ENCODE measurements at places on chromosomes 5 and 9.

GRCh38 chr5:14410394-14411201 lies 171.0 kb upstream of the OTULINL start:
- DNase-seq, result no peak

DNA sequence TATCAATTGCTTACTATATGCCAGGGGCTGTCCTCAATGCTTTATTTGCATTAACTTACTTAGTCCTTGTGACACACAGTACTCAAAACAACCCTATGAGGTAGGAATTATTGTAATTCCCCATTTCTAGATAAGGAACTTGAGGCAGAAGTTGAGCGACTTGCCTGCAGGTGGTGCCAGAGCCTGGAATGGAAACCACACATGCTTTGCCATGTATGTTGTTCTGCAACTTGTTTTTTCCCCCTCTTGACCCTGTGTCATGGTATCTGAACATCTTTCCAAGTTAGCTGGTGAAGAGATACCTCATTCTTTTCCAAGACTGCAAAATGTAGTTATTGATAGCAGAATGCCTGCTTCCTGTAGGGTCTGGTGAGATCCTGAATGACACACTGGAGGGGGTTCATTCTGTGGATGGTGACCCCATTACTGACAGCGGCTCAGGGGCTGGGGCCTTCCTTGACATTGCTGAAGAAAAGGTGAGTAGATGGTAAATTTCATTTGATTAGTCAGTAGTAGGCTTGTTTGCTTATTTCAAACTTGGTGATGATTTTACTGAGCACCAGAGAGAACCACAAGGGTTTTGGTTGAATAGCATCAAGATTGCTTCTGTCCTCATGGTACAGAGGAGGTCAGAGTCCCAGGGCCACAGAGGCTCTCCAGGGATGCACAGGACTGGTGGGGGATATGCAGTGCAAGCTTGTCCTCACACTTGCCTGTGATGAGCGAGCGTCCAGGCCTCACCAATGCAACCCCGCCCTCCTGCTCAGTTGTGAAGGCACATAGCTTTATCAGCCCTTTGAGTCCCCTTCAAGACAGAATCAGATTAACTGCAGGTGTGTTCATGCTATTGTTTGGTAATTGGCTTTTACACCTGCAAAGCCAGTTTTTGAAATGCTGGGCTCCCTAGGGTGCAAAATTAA lies 57.0 kb downstream of the COL15A1 start:
- peak; percentile 67 for DNase-seq

DNA sequence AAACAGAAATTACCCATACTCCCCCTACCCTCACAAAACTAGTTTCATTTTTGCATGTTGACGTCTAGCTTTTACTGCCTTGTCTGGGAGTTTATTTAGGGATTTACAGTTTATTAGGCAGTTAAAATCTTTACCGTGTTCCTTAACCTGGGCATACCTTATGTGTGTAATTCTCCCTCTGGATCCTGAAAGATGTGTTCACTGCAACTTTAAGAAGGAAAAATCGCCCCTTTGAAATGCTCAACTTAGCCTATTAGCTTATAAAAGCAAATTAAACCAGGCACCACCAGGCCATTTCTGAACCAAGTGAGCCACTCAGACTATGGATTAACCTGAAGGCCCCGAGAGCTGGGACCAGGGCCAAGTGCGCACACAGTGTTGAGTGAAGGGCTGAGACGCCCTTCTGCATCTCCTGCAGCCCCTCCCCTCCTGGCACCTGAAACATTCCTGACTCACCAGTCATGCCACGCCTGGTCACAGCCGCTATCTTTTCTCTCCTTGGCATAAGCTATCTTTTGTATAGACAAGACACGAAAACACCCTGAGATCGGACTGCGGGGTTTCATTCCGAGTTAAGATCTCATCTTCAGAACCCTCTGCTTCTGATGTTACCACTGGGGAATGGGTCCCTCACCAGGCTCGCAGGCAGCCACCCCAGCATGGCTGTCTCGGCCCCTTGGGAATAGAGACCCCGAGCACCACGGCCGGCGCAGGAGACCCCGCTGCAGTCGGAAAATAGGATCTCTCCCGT lies 111.9 kb downstream of the ROR2 start:
- DNase-seq, result peak; percentile 46

DNA sequence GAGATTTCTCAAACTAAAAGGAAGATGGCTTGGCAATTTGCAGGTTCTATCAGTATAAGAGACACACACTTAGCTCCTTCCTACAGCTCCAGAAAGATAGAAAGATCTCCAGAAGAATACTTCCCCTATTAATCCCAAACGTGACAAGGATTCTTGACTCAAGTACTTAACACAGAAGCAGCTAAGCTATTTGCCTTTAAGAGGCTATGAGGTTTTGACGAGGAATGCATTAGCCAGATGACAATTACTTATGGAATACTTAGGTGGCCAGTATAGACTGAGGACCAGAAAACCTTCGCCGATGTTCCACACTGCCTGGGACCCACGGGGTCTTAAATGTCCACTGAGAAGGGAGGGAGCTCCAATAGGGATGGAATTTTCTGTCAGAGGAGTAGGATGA lies 340.5 kb upstream of the KIF2A start:
- DNase-seq, result no peak

DNA sequence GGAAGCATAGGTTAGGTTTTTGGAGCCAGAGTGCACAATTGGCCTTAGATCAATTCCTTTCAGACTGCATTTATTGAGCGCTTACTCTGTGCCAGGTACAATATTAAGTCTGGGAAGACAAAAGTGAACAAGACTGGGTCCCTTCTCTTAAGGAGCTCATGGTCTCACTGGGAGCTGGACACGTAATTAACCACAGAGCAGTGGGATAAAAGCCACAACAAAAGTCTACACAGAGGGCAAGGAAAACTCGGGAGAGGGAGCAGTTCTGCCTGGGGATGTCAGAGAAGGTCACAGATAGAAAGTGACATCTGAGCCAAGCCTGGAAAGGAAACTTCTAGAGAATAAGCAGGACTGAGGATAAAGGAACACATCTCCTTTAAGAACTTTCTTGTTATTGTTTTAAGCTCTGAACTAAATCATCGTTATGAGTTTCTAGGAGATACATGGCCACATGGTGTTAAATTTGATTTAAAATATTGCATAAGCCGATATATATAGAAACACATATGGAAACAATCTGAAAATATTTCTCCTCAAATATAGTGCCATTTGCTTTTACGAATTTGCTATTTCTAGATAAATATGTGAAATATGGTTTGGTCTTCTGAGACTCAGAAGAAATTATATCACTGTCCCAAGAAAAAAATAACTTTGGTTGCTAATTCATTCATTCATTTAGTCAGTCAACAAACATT lies 40.1 kb upstream of the PDE8B start:
- DNase-seq, result no peak

DNA sequence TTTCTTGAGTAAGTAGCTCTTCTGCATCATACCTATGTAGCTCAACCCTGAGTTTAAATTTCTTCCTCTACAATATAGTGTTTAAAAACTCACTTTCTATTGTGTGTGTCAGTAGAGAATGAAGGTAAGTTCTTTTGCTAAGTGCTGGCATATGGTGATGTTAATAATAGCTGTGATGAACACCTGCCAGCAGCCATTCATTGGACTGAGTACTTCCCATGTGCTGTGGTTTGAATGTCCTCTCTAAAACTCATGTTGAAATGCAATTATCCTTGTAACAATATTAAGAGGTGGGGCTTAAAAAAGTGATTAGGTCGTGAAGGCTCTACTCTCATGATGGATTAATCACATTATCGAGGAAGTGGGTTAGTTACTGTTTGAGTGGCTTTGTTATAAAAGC lies 645.2 kb upstream of the RGMB start:
- DNase-seq, result no peak

GRCh38 chr5:53362521-53362941 lies 117.9 kb upstream of the FST start:
- DNase-seq, result no peak

GRCh38 chr9:120882935-120883607 lies 6.1 kb upstream of the PHF19 start:
- DNase-seq, result no peak

GRCh38 chr5:113166261-113166660 lies 189.7 kb downstream of the DCP2 start:
- no peak for DNase-seq

- no peak for DNase-seq
Measured at GRCh38 chr9:38003230-38003629, 65.8 kb downstream of the SHB start.

DNA sequence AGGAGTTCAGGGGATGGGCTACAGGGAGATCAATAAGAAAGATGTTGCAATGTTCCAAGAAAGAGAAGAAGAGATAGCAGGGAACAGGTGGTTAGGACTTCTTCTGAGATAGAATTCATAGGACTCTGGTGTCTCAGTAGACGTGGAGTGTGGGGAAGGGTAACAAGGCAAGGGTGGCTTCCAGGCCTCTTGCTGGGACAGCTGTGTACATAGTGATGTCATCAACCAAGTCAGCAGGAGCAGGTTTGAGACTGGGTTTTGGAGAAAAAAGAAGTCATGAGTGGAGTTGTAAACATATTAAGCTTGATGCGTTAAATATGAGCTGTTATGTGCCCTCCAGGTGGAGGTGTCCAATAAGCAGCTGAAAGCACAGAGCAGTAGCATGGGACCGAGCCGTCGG lies 211.8 kb upstream of the RASEF start:
- no peak for DNase-seq

DNA sequence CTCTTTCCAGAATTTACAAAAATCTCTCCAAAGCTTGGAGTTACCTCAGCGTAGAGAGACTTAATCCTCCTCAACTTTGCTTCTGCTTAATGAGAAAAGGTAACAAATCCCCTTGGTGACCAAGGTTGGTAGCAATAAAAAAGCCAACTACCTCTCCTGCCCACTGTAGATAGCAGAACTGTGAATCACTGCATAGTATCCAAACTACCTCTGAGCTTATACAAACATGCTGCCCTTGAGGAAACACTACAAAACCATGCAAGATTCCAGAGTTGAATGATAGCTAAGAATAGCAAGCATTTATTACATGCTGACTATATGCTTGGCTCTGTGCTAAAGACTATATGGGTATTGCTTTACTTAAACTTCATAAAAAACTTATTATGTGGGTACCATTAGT lies 2.8 kb upstream of the ADAMTS12 start:
- DNase-seq, result no peak

- no peak for DNase-seq
Measured at GRCh38 chr9:27088981-27089380, 20.0 kb upstream of the TEK start.

- DNase-seq, result no peak
Measured at GRCh38 chr9:104899759-104900247, 28.2 kb downstream of the ABCA1 start.

DNA sequence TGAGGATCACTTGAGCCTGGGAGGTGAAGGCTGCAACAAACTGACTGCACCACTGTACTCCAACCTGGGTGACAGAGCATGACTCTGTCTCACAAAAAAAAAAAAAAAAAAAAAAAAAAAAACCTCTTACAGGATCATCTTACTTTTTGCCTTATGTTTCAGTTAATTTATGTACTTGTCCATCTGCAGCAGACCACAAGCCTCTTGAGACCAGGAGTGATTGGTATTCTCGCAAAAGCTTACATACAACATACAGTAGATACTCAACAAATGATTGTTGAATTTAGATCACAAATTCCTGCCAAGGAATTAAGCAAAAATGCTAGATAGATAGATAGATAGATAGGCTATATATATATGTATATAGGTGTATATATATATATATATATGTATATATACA lies 12.4 kb downstream of the CEMIP2 start:
- DNase-seq, result no peak

DNA sequence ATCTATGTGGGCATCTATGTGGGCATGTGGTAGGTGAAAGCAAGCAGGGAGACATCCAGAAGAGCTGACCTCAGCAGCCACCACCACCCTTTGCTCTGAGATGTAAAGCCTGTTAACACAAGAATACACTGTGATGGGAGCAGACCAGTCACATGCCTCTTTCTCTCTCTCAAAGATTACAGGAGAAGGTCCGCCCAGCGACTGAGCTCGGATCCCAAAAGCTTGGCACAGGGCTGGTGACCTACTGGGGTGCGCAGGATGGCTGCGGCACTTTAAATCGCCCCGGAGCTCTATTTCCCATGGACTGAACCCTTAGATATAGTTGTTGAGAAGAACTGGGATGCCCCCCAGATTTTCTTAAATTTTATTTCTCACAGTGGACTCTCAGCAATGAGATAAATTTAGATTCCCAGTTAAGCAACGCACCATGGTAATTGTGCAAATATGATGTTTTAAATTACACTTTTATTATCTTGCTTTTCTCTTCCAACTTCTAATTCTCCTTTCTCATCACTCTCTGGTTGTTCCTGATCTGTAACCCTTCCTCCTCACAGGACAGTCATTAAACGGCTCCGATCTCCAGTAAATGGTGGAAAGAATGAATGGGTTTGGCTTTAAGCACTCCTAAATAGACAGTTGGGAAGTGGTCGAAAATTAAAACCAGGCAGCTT lies 37.7 kb upstream of the ICE1 start:
- DNase-seq, result no peak

GRCh38 chr5:28809811-28810750 lies 1771.7 kb upstream of the CDH9 start:
- DNase-seq, result peak; percentile 8

DNA sequence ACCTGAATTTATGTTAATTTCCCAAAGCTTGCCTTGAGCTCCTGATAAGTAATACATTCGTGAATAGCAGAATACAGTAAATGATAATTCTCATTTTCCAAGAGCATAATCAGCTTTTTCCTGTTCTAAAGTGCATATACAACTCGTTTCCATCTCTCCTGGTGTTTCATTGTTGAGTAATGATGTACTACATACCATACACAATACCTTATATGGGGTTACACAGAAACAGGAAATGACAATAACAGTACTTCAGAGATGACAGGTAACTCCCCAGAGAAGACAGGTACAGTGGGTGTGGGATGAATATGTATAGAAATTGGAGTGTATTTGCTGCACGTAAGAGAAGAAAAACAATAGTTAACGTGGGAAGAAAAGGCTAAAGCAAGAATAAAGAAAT lies 287.1 kb downstream of the TENT4A start:
- no peak for DNase-seq

- DNase-seq, result no peak
Measured at GRCh38 chr9:127004946-127005769, 90.6 kb downstream of the RALGPS1 start.

GRCh38 chr5:169901896-169902295 lies 78.4 kb downstream of the INSYN2B start:
- no peak for DNase-seq

DNA sequence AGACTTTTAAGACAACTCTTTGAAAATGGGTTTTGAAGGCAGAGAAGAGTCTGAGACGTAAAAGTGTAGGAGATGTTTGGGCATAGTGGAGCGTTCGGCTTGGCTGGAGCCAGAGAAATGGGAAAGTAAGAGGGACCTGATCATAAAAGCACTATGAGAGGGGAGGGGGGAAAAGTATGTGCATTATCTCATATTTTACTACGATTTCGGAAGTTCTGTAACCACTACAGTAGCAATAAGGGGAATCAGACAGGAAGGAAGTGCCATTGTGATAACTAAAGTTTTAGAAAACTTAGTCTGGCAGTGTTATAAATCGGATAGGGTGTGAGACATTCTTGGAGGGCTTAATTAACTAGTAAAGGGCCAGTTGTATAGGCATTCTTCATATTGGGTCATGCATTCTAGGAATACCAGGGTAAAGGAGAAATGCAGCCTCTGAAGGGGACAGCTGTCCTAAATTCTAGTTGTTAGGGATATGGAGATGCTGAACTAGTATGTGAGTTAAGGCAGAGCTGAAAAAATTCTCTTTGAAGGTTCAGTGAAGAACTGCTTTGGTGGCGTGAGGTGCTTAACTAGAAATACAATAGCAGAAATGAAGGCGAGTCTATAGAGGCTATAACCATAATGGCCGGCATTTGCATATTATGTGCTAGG lies 83.8 kb upstream of the FREM1 start:
- no peak for DNase-seq

Measured in H7 (cell line).